ENCODE measurements at places on chromosomes 2 and 18. TPM values are rescaled to one million over a fixed set of nuclear protein-coding genes. Genes with fewer than 3 reads are reported as not detected.

GRCh38 chr2:171615069-171615468 is 72.2 kb upstream of the DYNC1I2 start:
- no peak for DNase-seq

GRCh38 chr2:133885847-133886246 is 317.6 kb upstream of the NCKAP5 start:
- no peak for DNase-seq

DNA sequence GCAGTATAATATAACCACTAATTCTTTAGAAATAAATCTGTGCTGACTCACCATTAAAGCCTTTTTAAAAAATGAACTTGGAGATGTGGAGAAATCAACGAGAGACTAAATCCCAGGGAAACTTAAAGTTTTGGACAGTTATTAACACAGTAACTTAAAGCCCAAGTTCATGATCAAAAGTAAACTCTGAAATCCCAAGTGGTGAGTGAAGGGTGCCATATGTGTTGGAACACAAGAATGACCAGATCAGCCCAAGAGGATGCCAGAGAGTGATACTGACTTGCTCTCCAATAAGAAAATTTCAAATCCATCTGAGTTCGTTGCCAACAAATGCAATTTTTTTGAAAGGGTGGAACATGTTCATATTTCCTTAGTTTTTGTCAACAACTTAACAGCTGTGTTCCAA is 838.1 kb upstream of the ACVR2A start:
- DNase-seq = no peak

DNA sequence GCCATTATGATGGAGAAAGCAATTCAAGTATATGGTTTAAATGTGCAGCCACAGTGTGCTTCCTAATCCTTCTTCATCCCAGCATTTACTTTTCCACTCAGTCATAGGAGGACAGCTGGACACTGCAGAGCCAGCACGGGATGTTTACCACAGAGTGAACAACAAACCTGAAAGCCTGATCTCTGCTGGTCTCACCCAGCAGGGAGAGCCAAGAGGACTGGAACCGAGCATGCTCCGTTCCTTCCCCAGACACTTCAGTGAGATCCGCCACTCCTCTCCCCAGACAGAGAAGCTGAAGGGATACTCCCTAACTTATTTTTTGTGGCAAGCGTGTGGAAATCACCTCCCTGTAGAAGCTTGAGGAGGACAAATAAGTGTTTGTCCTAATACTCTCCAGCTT is 23.2 kb upstream of the GORASP2 start:
- no peak for DNase-seq

GRCh38 chr2:71683070-71683469 is 229.7 kb downstream of the DYSF start:
- DNase-seq = no peak

GRCh38 chr2:201680743-201681142 is 17.7 kb downstream of the MPP4 start:
- peak; percentile 41 for DNase-seq

The LRRTM1 gene
- total RNA-seq = not detected

Data from activated CD4-positive, alpha-beta T cell treated with anti-CD3 and anti-CD28 coated beads for 36 hours (primary cell).